ENCODE measurements at places on chromosomes 5 and 9. TPM values are rescaled to one million over a fixed set of nuclear protein-coding genes. Genes with fewer than 3 reads are reported as not detected.

The PCDHGB2 gene
- total RNA-seq = 4.1 TPM

The PSD2 gene
- total RNA-seq = 0.57 TPM

The FBXW11 gene
- total RNA-seq = 51.2 TPM

The FBP2 gene
- not detected for total RNA-seq

The TMEM38B gene
- total RNA-seq = 17.9 TPM

DNA sequence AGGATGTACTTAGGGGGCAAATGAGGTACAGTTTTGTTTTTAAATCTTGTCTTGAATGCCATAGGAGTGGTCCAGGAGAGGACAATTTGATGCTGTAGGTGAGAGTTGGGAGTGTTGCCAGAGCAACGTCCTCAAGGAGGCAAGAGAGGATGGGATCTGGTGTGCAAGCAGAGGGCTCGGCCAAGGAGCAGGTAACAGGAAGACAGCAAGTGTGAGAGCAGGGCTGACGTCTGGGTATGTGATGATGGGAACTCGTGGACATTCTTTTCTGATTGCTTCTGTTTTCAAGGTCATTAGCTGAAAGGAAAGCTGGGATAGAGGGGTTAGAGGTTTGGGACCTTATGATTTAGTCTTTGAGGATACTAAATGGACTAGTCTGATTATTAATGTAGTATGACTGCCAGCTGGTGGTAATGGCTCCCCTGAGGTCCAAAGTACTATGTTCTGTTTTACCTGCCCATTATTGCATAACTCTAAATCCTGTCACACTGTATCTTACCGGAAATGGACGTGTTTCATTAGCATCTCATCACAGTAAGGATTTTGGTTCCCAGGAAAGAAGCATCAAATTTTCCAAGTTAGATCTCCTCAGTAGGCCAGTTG, 15.4 kb downstream of the GNPDA1 start:
- no peaks in the 10 kb centered on the region for H3K4me1 ChIP-seq
- H3K27me3 ChIP-seq = no peaks in the 10 kb centered on the region
- DNase-seq = no peak
- peaks cover 44% of the 10 kb centered on the region for H3K36me3 ChIP-seq

DNA sequence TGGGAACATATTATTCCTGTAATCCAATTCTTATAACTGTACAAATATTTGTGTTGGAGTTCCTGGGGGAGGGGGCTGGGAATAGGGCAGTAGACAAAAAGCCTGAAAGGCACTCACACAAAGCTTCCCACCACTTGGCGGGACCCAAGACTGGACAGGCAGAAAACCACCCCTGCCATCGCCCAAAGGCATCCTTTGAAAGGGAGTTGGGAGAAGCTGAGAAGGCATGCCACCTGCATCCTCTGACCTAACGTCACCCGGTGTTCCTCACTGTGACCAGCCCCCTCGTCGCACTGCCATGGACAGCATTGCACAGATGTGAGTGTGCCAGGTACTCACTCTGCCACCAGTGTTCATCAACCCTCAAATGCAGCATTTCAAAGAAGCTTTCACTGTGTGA, 80.6 kb upstream of the SMIM23 start:
- H3K4me3 ChIP-seq = no peak overlapping the region
- no peaks in the 10 kb centered on the region for H3K4me1 ChIP-seq
- no peaks in the 10 kb centered on the region for H3K36me3 ChIP-seq
- no peak for DNase-seq

- H3K36me3 ChIP-seq = no peaks in the 10 kb centered on the region
- H3K27me3 ChIP-seq = no peaks in the 10 kb centered on the region
- no peak overlapping the region for H3K4me3 ChIP-seq
- DNase-seq = no peak
- H3K4me1 ChIP-seq = peaks cover 15% of the 10 kb centered on the region
Observed at GRCh38 chr5:91777671-91778070, 394.6 kb upstream of the ARRDC3 start.

DNA sequence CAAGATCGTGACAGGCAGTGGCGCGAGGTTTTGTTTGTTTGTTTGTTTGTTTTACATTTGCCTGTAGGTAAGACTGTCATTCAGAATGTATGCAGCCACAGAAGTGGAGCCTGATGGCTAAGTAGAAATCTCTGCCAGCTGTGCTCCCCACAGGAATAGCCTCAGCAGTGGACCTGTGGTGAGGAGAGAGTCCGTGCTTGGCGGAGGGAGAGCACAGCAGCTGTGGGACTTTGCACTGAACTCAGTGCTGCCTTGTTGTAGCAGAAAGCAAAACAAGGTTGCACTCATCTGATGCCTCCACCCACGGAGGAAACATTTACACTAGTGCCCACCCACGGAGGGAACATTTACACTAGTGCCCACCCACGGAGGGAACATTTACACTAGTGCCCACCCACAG, 4.4 kb upstream of the ZNF782 start:
- H3K27me3 ChIP-seq = peaks cover 4% of the 10 kb centered on the region
- DNase-seq = no peak
- no peak overlapping the region for H3K4me3 ChIP-seq
- H3K36me3 ChIP-seq = no peaks in the 10 kb centered on the region
- peaks cover 38% of the 10 kb centered on the region for H3K4me1 ChIP-seq

DNA sequence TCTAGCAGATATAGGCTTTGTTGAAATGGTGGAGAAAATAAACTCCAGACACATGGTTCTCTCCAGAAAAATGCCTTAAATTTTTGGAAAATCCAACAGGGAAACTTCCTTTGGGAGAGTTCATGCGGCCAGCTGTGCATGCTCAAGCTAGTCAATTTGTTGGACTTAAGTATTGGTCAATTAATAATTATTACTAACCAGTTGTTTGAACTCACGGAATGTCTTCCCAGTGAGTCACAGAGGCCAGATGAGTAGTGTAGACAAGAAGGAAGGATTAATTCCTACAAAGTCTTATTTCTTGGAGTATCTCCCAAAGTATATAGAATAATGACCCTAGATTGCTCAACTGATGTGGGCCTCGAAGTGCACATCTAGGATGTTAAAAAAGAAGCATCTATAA, 103.6 kb downstream of the MACIR start:
- no peaks in the 10 kb centered on the region for H3K4me1 ChIP-seq
- no peaks in the 10 kb centered on the region for H3K36me3 ChIP-seq
- DNase-seq = no peak
- no peak overlapping the region for H3K4me3 ChIP-seq
- no peaks in the 10 kb centered on the region for H3K27me3 ChIP-seq
- no peak overlapping the region for H3K27ac ChIP-seq

DNA sequence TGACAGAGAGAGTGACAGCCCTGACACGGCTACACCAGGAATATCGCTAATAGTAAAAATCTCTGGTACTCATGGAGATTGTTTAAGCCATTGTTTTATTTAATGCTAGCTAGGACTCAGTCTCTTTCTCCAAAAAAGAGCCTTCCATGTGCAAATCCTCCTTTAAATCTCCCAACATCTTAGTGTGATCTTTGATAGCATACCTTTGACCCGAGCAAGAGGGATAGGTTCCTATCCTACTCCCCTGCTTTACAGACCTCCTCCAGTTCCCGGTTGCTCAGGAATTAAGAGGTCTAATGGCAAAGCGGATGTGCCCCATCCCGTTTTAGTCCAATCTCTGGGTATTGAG, 663 bp upstream of the FRMD3 start:
- DNase-seq = no peak
- no peak overlapping the region for H3K27ac ChIP-seq
- peak overlapping the region; percentile 76 for H3K4me3 ChIP-seq
- H3K36me3 ChIP-seq = no peaks in the 10 kb centered on the region

GRCh38 chr9:79719021-79719420, 147.3 kb downstream of the TLE4 start:
- DNase-seq = no peak
- no peaks in the 10 kb centered on the region for H3K4me1 ChIP-seq
- H3K27ac ChIP-seq = no peak overlapping the region
- no peak overlapping the region for H3K4me3 ChIP-seq
- no peaks in the 10 kb centered on the region for H3K27me3 ChIP-seq
- peaks cover 62% of the 10 kb centered on the region for H3K36me3 ChIP-seq

DNA sequence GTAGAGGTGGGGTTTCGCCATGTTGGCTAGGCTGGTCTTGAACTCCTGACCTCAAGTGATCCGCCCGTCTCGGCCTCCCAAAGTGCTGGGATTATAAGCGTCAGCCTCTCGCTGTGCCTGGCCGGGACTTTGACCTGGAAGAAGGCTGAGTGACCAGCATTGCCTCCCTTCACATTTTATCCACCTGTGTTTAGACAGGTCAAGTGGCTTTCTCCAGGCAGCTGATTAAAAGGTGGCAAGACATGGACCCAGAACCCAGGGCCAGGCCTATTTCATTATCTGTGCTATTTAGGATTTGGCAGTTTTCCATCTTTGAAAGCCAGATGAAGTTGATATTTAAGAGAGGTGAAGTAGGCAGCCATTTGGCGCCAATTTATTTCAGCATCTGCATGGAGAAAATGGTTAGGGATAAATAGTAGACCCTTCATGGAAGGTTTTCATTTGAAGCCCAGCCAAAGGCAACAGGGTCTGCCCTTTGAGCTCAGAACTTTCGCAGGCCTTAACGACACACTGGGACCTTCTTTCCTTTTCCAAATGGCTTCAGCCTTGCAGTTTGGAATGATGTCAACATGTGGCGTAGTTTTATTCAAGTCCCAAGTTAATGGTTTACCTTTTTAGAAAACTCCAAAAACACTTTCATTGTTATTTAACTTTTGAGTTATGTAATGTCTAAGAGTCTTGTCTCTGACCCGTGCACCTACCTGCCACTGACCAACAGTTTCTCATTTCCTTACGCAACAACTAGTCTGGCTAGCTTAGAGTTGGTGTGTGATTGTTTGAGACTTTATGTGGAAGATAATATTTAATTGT, 8.4 kb downstream of the DAPK1 start:
- H3K4me1 ChIP-seq = peaks cover 28% of the 10 kb centered on the region
- peaks cover 58% of the 10 kb centered on the region for H3K36me3 ChIP-seq
- no peak overlapping the region for H3K27ac ChIP-seq
- no peaks in the 10 kb centered on the region for H3K27me3 ChIP-seq
- H3K4me3 ChIP-seq = no peak overlapping the region

GRCh38 chr5:61666064-61666621, 334.1 kb downstream of the ZSWIM6 start:
- peaks cover 1% of the 10 kb centered on the region for H3K27me3 ChIP-seq
- no peak for DNase-seq
- H3K4me1 ChIP-seq = no peaks in the 10 kb centered on the region
- no peak overlapping the region for H3K27ac ChIP-seq
- no peaks in the 10 kb centered on the region for H3K36me3 ChIP-seq

DNA sequence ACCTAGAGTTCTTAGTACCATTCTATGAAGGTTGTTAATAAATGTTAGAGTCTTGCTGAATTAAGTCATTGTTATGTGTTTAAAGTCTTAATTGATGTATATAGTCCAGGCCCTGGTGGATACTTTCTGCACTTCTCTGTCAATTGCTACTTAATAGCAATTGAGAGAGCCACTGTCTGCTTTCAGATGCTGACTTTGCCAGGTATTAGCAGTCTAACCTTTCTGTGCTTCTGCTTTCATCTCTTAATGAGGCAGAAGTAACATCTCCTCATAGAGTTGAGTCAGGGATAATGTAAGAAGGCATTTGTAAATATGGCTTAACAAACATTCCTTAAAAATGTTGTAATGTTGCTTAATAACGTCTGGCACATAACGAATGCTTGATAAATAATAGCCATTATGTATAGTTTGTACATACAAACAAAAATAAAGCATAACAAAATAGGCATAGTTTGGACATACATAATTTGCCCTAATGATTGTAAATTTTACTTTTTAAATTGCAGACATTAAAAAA, 28.3 kb downstream of the RASGRF2 start:
- no peak overlapping the region for H3K27ac ChIP-seq
- H3K36me3 ChIP-seq = no peaks in the 10 kb centered on the region
- DNase-seq = no peak
- H3K4me3 ChIP-seq = no peak overlapping the region
- H3K27me3 ChIP-seq = no peaks in the 10 kb centered on the region
- H3K4me1 ChIP-seq = peaks cover 59% of the 10 kb centered on the region

GRCh38 chr9:120909904-120910303, 16.7 kb downstream of the TRAF1 start:
- no peaks in the 10 kb centered on the region for H3K27me3 ChIP-seq
- no peak overlapping the region for H3K27ac ChIP-seq
- no peaks in the 10 kb centered on the region for H3K36me3 ChIP-seq
- H3K4me3 ChIP-seq = no peak overlapping the region

DNA sequence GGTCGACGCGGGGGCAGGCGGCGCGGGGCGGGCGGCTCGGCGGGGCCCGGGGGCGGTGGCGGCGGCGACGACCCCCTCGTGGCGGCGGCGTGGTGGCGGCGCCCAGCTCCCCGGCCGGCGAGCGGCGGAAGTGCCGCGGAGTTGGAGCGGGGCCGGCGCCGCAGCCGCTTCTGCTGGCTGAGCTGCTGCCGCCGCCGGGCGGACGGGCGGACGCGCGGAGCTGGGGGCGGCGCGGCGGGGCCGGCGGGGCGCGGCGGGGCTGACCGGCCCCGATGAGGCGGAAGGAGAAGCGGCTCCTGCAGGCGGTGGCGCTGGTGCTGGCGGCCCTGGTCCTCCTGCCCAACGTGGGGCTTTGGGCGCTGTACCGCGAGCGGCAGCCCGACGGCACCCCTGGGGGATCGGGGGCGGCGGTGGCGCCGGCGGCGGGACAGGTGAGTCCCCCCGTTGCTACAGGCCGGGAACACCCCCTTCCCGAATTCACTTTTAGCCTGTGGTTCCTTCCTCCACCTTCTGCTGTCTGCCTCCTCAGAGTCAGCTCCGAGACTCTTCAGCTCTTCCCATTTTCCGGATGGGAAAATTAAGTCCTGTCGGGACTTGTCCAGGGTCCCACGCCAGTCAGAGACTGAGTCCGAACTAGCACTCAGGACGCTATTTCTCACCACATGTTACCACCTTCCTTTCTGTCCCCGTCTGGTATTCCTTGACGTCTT, at the start of gene GALNT10:
GALNT10 (plus strand) TSS at position 139 of the 710 bp plus-strand sequence; CDS start at position 273, 134 bp downstream.
- H3K27ac ChIP-seq = peak within 1 kb of the TSS; percentile 90
- H3K4me3 ChIP-seq = peak within 1 kb of the TSS; percentile 93
- no peak for DNase-seq
- no peaks in the 10 kb centered on the region for H3K36me3 ChIP-seq
- peaks cover 52% of the 10 kb centered on the region for H3K27me3 ChIP-seq

DNA sequence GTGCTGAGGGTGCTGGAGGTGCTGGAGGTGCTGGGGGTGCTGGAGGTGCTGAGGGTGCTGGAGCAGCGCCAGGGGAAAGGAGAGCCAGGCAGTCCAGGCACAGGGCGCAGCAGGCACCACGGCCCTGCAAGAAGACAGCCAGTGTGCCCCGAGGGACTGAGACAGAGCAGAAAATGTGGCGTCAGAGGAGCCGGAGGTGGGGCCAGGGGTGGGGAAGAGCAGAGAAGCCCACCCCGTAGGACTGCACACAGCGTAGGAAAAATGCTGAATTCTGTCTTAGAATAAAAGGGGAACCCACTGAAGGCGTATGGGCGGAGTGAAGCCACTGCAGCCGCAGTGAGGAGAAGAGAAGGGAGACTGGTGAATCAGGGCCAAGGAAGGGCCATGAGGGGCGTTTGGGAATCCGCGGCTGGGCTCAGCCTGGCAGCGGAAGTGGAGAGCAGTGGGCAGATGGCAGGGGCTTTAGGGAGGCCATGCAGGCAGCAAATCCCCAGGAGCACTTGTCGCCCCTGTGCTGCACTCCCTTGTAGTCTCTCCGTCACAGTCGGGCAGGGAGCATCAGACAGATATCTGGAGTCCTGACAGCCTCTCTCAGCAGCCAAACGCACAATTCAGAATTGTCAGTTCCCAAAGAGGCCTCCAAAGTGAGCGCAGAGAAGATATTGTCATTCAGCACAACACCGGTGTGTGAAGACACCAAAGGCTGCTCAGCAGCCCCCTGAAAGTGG, 35.9 kb upstream of the LECT2 start:
- H3K36me3 ChIP-seq = no peaks in the 10 kb centered on the region
- no peak for DNase-seq
- H3K4me3 ChIP-seq = no peak overlapping the region
- no peak overlapping the region for H3K27ac ChIP-seq
- no peaks in the 10 kb centered on the region for H3K27me3 ChIP-seq
- H3K4me1 ChIP-seq = no peaks in the 10 kb centered on the region
